ENCODE measurements at places on chromosomes 2 and 18.

DNA sequence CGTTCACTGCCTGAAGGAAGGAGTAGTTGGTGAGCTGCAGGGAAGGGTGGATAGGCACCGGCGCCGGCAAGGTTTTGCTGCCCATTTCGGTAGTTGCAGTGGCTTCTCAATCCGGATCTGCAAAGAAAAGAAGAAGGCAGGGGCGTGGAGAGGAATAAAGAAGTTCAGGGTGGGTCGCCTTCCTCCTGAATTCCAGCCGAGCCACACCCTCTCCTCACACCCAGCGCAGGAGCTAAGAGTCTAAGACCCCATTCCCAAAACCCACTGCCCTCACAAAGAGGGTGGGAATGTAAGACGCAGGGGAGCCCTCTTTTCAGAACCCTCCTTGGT, 4.7 kb downstream of the OSR1 start:
- no peak for DNase-seq

GRCh38 chr2:176187899-176188773, at the start of gene HOXD1:
TSS of gene HOXD1 (plus strand) at chr2:176188668. CDS start at chr2:176188802, 134 bp downstream.
- no peak for DNase-seq

DNA sequence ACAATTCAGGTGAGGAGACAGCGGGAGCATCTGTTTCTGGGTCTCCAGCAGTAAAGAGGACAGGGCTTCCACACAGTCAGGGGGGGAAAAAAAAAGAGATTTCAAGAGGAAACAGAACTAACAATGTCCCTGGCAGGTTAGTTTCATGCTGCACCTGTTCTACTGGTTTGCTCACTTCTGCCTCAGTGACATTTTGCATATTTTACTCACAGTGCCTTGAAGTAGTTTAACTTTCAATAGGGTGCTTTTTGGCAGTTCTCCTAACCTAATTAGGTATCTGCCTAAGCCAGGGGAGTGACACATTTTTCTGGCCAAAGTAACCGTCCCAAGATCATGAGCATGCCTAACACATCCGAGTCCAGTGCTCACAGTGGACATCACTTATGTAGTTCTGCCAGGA, 109.0 kb upstream of the ALK start:
- DNase-seq: no peak

- peak; percentile 32 for DNase-seq
Observed at GRCh38 chr2:12714391-12715221, 2.1 kb upstream of the TRIB2 start.

DNA sequence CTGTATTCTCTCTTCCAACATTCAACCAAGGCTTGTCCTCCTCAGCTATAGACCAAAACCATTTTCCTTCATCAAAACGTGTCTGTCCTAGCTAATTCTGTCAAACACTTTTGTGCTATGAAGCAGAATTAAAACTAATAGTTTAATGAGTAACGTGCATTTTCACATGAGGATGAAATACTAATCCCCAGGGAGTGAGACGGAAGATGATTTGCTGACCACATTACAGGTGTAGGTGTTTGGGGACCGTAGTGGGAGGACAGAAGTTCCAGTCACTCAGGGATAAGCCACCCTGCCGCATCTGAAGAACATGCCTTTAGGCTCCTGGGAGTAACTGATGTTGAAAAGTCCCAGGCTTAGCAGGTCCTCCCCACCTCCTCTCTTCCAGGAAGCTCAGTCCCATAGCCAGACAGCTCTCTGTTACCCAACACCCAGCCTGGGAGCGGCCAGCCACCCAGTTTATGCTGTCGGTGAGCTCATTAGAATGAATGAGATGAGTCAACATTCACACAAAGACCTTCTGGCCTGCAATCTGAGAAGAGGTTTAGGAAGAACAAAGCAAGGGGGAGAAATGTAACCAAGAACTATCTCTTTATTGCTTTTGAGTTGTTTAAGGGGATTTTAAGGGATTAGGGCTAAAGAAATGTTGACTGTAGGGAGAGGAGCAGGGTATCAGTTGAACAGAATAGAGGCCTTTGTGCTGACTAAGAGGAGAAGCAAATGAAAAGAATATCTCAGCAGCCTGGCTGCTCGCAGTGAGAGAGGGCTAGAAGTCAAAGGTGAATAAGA, 122.5 kb downstream of the FOXI3 start:
- DNase-seq: no peak

DNA sequence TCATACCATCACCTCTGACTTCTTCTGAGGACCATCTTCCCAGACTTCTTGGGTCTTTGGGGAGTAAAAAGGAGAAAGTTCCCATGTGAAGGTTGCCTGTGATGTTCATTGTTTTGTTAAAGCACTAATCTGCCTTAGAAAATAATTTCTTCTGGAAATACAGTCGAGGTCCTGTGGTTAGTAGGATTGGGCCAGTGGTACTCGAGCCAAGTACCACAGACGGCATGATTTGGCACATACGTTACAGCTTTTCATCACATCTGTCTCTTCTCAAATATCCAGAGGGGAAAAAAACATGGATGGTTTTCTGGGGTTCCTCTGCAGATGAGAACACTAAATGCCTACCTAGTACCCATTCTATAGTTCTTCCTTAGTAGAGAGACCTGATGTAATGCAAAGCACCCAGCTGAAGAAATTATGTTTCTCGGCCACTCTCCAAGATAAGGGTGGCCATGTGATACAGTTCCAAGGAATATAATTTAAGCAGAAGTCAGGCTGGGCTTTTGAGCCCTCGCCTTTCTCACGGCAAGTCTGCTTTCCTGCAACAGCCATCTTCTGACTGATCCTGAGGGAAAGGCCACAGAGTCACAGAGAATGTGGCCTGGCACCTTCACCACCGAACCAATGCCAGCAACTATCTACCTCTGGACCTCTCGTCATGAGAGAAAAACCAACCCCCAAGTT, 161.0 kb downstream of the RNF152 start:
- DNase-seq: no peak

DNA sequence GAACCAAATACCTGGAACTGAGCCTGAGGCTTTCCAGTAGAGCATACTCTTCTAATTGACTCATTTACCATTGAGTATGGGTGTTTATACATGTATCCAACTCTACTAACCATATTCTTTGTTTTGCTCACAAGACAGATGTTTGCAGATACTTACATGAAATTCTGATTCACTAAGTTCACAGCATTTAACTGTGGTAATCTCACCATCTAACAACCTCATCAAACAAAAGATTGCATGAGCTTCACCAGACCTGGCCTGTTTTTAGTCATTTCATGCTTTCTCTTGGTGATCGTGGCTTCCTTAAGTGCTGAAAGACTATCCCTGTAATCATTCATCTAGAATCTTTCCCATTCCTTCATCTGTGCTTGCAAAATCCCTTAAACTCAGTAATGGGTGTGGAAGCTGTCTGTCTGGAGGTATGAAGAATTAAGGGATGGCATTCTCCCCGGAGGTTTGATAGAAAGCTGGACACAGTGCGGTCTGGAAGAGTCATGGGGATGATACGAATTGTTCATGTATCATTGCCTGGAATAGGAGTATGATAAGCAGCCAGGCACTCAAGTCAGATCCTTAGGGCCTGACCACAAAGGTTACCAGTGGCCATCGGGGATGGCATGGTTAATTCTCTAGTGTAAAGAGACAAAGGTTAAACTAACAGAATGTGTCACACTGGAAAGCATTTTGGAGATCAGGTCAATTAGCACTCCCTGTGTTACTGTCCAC, 42.0 kb upstream of the IL1R1 start:
- no peak for DNase-seq

GRCh38 chr2:236940916-236941520, 144.7 kb upstream of the COPS8 start:
- no peak for DNase-seq

GRCh38 chr18:62631173-62631572, 84.2 kb upstream of the PHLPP1 start:
- DNase-seq: no peak

- no peak for DNase-seq
Observed at GRCh38 chr18:4406856-4407255, 48.3 kb downstream of the DLGAP1 start.

DNA sequence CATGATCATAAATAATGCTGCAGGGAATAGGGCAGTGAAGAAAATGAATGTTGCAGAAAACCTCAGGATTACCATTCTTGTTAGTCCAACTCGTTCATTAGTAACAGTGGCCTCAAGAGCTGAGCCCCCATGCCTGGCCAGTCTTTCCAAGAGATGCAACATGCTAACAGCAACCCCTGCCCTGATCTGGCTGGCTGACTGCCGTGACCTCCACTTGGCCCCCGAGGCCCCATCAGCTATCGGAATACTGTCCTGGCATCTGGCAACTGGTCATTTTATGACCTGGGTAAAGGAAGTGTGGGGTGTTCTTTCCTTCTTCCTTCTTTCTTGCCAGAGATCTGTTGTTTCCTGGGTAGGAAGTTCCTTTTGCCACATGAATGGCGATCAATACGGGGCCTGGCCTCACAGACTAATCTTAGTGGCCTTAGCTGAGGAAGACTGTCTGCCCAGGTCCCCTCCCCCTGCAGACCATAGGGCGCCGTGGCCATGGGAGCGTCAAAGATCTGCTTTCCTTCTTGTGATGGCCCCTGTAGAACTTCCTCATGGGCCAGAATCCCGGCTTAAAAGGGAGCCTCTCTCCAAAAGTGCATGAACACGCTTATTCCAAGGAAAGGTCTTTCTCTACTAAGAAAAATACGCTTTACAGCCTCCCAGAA, 10.6 kb upstream of the TRABD2A start:
- DNase-seq: no peak

DNA sequence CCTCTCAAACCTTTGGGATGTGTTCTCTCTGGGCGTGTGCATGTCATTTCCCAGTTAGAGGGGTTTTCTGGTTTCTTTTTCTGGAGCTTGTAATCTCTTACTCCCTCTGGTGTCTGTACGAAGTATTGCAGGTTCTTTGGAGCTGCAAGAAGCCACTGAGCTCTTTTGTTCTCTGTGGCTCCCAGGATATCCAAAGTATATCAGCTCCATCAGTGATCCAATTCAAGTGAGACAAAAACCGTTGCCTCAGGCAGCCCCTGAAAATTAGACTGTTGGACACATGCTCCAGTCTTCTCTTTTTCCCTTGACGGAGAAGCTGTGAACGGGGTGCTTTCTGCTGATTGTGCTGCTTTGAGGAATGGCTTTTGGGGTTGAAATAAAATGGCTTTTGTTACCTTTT, 59.0 kb upstream of the LDLRAD4 start:
- DNase-seq: no peak

- DNase-seq: no peak
Observed at GRCh38 chr18:57516056-57516455, 70.4 kb downstream of the FECH start.

DNA sequence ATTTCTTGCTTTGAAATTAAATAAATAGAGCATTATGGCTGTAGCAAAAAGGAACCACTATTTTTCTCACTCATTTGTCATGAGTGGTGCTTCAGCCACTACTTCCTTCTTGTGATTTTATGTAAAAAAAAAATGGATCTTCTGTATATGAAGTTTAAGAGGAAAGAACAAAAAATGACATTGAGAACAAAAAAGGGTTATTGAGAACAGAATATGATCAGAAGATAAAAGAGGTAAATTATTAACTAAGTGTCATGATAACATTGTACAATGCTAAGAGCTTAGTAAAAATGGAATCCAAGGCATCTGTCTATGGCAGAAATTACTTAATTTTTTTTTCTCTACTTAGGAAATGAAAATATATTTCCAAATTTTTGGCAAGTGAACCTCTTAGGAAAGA, 103.5 kb downstream of the PKP4 start:
- no peak for DNase-seq

- no peak for DNase-seq
Observed at GRCh38 chr2:174389542-174389941, 6.0 kb upstream of the SCRN3 start.

- no peak for DNase-seq
Observed at GRCh38 chr2:204255526-204255925, 289.7 kb upstream of the PARD3B start.

DNA sequence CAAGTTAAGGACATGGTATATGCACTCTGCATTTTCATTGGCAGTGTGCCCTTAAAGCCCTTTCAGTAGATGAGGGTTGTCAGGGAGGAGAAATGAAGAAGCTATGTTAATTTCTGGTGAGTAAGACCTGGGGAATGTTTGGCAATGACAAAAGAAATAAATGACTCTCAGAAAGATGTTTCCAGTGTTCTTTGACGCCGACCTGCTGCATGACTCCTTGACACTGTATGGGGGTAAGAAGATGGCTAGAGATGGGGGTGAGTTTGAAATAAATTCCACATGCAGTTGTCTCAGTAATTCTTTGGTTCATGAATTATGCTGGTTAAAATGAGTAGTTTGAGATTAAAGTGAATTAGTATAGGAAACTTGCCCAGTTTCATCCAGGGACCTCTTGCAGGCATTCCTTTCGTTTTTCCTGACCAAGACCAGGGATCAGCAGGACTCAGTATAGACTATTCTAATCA, 5.9 kb downstream of the CCDC121 start:
- DNase-seq: no peak

GRCh38 chr18:3328532-3328931, 66.6 kb downstream of the MYL12B start:
- no peak for DNase-seq

GRCh38 chr2:232321156-232321816, 57.3 kb upstream of the ALPP start:
- peak; percentile 19 for DNase-seq

DNA sequence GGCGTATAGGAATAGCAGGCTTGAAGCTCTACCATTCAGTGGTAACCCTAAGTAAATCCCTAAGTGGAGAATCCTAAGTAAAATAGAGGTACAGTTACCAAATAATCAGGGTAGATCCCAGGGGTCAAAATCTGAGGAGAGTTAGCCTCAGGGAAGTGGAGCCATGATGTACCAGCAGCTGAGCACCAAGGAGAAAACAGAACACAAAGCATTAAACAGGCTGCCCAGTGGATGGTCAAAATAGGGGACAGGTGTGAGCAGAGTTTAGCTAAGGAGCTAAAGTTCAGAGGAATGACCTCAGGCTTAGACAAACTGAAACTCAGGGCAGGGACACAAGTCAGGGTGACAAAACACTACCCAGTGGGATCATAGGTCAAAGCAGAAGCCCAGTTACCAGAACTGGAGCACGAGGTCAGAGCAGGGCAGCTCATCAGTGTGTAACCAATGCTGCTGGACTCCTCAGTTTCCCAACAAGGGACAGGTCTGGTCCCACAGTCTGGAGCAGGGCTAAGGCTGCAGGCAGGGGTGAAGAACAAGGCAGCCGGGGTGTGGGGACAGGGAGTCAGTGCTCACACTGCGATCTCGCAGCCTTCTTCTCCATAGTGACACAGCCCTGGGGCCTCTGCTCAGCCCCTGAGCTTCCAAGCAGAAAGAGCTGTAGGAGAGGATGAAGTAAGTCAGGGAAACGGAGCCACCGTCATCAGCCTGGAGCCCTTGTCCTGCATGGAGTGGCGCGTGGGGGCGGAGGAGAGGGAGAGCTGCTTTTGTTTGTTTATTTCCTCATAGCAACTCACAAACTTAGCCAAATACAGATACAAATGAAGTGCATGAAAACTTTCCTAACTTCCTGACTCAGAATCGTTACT, 264.0 kb downstream of the MREG start:
- DNase-seq: no peak

DNA sequence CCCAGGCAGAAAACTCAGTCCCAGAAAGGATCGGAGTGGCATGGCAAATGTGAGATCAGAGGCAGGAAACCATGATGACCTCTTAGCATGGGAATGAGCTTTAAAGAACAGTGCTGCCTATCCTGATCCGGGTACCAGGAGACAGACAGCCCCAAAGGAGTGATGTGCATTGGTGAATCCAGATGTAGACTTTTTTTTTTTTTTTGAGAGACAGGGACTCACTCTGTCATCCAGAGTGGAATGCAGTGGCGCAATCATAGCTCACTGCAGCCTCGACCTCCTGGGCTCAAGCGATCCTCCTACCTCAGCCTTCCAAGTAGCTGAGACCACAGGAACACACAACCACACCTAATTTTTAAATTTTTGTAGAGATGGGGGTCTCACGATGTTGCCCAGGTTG, 122.7 kb downstream of the VAPA start:
- no peak for DNase-seq
